ENCODE measurements at places on chromosomes 13 and 19.

- no peak for DNase-seq
These were observed 6.3 kb downstream of the SH3GL1 start for GRCh38 chr19:4393947-4394590.

DNA sequence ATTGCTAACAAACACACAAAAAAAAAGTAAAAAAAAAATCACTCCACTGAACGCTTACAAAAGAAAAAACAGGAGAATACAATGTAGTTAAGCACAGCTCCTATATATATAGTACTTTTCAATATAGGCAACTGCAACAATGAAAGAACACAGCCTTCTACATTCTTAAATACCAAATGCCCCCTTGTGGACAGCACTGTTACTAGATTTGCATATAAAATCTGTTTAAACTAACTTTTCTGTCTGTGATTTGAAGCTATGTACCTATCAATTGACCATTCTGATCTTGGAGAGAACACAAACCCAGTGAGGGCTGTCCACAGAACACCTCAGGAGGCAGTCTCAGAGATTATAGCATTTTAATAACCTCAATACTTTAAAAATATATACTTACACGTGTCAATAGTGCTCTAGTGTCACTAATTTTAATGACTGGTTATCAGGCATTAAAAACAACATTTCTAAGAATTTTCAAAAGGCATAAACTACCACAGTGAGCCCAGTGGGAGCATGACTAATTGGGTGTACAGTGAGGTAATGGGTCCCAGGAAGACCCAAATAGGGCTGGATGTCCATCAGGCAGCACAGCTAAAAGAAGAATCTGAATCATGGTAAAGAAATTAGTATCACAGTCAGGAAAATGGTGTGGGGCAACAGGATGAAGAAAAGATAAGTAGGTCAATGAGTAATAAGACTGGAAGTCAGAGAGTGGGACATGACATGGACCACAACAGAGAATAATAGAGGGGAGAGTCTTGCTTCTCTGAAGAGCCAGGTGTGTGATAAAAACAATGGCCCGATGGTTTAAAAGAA, 22.2 kb downstream of the CCDC169 start:
- peak; percentile 40 for DNase-seq

- peak; percentile 32 for DNase-seq
These were observed 128.7 kb downstream of the CYSLTR2 start for GRCh38 chr13:48782429-48782840.

DNA sequence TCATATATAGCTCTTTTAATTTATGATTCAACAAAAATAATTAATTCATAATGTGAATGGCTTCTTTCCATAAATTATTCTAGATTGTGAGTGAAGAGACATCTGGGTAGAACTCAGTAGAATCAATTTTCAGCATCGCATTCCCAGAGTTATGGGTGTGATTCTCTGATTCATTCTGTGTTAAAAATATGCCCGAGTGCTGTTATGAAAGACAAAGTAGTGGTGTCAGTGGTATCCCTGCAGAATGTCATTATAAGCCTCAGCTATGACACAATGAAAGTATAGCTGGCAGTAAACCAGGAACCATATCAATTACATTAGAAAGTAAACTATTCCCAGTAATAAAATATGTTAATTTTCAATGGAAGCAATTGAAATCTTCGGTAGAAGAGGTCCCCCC, 480.5 kb upstream of the SLITRK1 start:
- DNase-seq: no peak

GRCh38 chr13:106186366-106187030, 349.0 kb downstream of the EFNB2 start:
- DNase-seq: peak; percentile 18

DNA sequence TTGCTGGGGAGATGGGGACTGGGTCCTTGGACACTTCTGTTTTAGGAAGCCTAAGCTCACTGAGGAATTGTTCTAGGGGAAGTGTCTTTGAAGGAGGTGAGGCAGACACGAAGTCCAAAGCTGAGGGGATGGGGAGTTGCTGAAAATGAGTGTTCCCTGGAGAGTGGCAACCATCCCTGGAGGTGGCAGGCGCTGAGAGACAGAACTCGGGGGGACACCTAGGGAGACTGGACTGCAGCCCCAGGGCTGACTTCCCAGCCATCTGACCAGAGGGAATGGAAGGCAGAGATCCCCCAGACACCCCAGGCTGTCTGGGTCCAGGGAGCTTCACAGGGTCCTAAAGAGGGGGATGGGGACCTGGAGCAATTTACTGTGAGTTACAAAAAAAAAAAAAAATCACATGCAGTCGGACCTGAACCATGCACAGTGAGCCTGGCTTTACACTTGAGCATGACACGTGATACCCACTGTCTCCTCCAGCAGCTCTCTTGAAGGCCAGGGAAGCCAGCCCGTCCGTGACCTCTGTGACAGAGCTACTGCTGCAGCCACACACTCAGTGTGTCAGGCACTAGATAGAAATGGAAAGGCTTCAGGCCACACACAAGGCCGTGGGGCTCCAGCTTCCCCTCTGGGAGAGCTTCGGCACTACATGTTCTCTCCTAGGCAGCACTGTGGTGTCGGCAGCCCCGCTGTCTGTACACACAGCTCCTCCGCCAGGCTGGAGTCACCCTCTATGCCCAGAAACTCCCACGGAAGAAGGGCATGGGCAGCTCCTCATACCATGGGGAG, 77.1 kb upstream of the KCTD15 start:
- DNase-seq: no peak

GRCh38 chr13:109148243-109148642, 518.8 kb downstream of the MYO16 start:
- DNase-seq: no peak

- DNase-seq: no peak
These were observed 964 bp downstream of the SPINT2 start for GRCh38 chr19:38265213-38265861.

GRCh38 chr13:96824140-96824539, 170.1 kb downstream of the OXGR1 start:
- no peak for DNase-seq

- DNase-seq: peak; percentile 64
These were observed 14.0 kb downstream of the ELL start for GRCh38 chr19:18507727-18508440.

DNA sequence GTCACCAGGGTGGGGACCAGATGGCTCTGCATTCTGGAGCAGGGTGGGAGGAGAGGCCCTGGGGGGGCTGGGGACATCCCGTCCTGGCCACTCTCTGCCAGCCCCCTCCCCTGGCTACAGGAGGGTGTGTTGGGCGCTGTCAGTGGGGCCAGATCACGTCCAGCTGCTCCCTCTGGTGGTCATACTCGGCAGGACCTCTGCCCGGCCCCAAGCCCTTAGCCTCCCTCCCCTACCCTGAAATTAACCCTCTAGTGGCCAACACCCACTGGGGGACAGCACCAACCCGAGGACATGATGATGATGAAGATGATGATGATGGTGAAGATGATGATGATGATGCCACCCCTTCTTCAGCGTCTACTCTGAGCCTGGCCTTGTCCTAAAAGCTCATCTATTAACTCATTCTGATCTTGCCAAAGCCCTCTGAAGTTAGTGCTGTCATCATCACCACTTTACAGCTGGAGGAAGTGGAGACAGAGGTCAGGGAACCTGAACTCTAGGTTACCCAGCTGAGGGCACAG, 590 bp upstream of the LGI4 start:
- DNase-seq: peak; percentile 59

- no peak for DNase-seq
These were observed 20.6 kb upstream of the UQCRFS1 start for GRCh38 chr19:29233591-29233990.

GRCh38 chr19:5018224-5019015, 49.5 kb downstream of the KDM4B start:
- peak; percentile 63 for DNase-seq

GRCh38 chr19:28468701-28469459, 744.1 kb downstream of the UQCRFS1 start:
- DNase-seq: peak; percentile 6

GRCh38 chr13:66353664-66354063, 876.5 kb downstream of the PCDH9 start:
- no peak for DNase-seq

GRCh38 chr13:40508127-40508526, 158.3 kb downstream of the FOXO1 start:
- DNase-seq: peak; percentile 19

DNA sequence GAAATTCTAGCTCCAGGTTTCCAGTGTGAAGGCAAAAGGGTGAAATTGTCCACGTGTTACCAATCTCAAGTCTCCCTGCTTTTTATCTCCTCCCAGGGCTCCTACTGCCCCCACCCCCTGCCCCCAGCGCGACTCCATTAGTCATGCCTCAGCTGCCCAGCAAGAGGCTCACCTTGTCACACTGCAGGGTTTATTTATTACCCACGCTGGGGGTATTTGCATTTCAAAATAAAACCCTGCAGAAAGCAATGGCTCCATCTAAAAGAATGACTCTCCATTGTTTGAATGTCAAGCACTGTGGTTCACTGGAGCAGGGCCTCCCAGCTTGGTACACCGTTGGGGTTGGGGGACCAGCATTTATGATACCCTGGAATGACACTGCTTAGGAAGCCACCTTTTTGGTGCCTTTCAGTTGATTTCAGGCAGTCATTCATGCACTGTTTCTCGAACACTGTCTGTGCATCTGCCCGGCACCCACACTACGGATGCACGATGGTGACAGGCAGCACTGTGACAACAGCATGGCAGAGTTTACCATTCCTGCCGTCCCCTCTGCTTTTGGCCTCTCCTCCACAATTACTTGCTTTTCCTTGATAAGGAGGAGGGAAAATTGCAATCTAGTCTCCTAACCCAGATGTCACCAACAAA, 9.9 kb upstream of the POP4 start:
- no peak for DNase-seq

- peak; percentile 15 for DNase-seq
These were observed 316.9 kb upstream of the TSHZ3 start for GRCh38 chr19:31666126-31666525.

DNA sequence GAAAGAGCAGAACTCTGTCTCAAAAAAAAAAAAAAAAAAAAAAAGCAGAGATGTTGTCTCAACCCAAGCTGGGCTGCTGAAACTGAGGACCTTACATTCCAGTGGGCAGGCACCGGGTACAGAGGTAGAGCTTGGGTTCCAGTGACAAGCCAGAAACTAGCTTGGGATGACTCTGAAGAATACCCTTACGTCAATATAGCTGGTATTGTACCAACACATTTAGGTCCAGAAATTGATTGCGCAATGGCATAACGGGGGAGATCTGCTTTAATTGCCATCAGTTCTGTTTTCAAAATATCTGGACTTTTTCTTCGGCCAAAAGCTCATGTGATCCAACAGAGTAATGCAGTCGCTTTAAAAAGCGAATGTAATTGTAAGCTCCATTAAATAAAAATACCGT, 103.1 kb upstream of the UBL3 start:
- no peak for DNase-seq

GRCh38 chr19:15721268-15721667, 6.6 kb upstream of the OR10H2 start:
- no peak for DNase-seq

DNA sequence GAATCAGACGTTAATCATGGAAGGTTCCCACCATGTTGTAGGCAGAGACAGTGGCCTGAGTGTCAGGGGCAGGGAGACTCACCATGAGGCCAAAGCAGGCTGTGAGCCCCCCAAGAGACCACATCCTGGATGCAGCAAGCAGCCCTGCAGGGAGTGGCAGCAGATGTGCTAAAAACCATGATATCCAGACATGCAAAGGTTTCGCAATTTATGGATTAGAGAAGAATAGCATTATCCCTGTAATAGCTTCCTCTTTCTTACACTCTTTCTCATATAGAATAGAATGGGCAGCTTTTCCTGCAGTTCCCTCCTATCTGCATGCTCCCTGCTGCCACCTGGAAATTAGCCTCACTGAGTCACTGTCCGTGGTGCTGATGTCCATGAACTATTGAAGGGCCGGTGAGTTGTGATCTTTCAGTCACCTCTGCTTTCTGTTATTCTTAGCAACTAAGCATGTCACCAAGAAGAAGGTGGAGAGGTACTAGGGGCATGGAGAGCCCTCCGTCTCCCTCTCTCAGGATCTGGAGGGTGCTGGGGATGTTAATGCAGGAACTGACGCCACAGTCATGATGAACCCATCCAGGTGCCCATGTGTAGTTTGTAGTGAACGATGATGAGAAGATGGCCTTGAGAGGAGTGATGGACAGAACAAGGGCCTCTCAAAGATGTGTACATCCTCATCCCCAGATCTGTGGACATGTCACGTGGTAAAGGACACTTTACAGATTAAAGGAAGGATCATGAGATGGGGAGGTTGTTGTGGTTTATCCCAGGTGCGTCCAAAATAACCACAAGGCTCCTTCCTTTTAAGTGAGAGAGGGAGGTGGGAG, 9.9 kb downstream of the CEACAM4 start:
- DNase-seq: peak; percentile 24

- no peak for DNase-seq
These were observed 95.8 kb upstream of the MYCBP2 start for GRCh38 chr13:77422724-77423123.
